ENCODE measurements at places on chromosomes 7 and 10. TPM values are rescaled to one million over a fixed set of nuclear protein-coding genes. Genes with fewer than 3 reads are reported as not detected.

- DNase-seq: no peak
Measured at GRCh38 chr7:129262324-129262723, 37.5 kb downstream of the AHCYL2 start.

DNA sequence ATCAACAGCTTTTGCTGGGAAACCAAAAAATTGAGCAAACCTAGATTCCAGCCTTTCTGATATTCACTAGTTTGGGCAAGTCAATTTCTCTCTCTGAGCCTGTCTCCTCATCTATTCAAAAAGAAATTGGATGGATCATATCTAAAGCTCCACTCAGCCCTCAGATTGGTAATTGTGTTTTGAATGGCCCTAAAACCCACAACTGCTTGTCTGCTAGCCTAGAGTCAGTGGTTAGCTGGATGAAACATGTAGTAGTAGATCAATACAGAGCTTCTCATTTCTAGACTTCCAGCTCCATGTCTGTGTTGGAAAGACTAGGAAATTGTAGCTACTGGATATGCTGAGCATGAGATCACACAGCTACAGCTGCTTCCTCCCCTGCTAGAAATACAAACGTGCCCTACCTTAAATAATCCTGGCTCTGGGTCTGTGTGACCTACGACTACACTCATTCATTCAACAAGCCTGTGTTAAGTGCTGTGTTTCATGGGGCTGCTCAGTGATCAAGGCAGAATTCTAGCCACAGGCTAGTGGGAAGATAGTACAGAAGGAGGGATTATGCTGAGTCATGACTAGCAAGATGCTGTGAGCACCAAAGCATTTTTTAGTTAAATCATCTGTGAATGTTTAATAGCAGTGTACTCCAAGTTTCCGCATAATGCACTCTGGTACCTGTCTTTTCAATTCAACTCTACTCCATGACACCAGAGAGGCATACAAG lies 15.7 kb downstream of the DNTT start:
- no peak for DNase-seq

ATRNL1 gene
- total RNA-seq: 5.6 TPM

CARD11 gene
- total RNA-seq: 3.9 TPM

HYAL4 gene
- total RNA-seq: not detected

Measured in sciatic nerve (tissue), 2 donors.